Cardiac muscle cell (in vitro differentiated cells and primary cell): ENCODE measurements at places on chromosomes 6 and 20.

- DNase-seq, result peak; percentile 96
These were observed 2.7 kb downstream of the L3MBTL3 start for GRCh38 chr6:130020907-130021629.

GRCh38 chr6:22147921-22148776, 148.7 kb downstream of the PRL start:
- peak; percentile 83 for DNase-seq

GRCh38 chr6:73451223-73452106, 632 bp downstream of the CGAS start:
- DNase-seq, result peak; percentile 22

- no peak for DNase-seq
These were observed 862.7 kb upstream of the FLRT3 start for GRCh38 chr20:15200147-15200565.

DNA sequence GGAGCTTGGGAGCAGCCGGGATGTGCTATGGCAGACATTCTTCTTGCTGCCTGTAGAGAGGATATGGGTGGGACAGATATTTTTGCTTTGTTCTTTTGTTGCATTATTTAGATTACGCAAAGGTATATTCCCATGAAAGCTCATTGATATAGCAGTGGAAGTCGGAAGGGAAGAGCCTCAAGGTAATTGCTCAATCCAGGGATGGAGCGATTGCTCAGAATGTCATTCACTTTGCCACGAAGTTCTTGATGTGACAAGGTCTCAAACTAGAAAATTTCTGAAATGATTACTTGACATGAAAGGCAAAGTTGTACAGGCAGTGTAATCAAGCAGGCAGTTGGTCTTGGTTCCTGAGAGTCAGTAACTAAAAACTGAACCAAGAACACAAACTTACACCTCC, 615.6 kb upstream of the CDH4 start:
- DNase-seq, result no peak

GRCh38 chr6:7675353-7675945, 50.5 kb upstream of the BMP6 start:
- no peak for DNase-seq

GRCh38 chr20:62522748-62523396, 47.1 kb upstream of the GATA5 start:
- DNase-seq, result no peak

GRCh38 chr6:28436404-28436803, 6.9 kb downstream of the ZSCAN23 start:
- DNase-seq, result no peak

- DNase-seq, result peak; percentile 44
These were observed 33.6 kb downstream of the APCDD1L start for GRCh38 chr20:58481481-58482021.

DNA sequence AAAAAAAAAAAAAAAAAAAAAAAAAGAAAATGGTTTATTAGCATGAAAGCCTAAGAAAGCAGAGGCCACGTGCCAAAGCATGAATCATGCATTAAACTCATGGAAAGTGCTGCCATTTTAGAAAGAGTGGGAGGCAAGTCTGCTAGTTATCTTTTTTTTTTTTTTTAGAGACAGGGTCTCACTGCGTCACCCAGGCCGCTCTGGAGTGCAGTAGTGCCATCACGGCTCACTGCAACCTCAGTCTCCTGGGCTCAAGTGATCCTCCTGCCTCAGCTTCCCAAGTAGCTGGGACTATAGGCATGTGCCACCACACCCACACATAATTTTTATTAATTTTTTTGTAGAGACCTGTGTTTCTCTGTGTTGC, 5.2 kb downstream of the VWA7 start:
- peak; percentile 65 for DNase-seq

DNA sequence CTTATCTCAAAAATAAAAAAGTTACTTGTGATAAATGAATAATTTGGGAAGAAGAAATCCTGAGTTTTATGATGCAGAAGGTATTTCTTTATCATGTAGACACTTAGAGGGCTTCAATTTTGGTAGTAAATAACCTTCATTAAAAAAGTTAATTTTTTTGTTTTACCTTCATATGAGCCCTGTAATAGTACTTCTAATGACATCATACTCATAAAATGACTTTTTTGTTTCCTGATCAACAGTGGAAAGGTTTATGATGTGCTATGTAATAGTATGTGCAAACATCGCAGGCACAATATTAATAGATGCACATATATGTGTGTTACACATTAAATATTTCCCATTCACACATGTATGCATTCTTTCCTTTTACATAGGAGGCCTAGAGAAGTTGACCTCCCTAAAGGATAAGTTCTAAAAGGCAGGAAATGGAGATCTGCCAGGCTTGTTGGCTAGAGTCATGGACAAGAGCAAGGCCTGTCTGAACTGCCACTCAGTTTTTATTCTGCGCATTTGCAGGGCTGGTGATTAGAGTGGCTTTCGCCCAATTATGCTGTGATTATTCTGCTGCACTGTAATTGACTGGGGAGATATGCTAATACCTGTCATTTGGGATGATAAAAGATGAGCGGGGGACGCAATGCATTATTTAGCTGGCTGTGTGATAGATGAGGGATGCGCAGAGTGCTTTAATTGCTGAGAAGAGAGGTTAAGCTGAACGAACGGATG, 272.6 kb downstream of the TMEM242 start:
- peak; percentile 50 for DNase-seq

DNA sequence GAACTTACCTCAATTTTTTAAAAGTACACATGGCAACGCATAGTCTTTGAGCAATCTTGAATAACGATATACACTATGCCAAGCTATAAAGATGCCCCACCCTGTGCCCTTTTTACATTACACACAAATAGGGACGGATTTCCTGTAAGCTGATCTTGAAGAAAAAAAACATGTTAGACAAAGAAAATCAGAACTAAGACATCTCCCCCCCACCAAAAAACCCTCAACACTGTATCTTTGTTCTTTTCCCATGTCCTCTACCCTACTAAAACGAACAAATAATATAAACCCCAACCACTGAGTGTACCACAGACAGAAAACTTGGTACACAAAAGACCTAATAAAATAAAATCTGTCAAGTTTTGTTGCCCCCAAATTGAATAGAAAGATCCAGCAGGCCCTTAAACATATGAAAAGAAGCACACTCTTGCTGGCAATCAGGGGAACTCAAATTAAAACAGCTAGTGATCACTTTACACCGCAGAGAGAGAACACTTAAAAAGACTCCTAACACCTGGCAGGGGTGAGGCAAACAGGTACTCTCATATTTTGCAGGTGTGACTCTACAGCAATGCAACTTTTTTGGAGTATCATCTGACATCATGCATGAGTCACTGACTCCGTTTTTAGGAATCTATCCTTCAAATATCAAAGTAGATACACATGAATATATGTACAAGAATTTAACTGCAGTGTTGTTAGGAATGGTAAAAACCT, 29.6 kb downstream of the BACH2 start:
- DNase-seq, result no peak

DNA sequence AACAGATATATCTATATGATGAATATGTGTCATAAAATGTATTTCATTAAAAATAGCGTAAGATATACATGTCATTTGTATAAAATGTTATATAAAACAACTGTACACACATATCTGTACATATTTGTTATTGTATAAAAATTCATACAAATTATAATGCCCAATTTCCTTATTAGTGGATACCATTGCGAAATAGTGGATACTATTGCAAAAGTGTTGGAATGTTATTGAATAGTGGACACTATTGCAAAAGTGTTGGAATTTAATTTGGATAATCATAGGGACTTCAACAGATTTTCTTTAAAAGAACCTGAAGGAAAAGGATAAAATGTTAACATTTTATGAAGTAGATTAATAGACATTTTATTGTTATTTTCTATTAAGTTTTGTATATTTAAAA, 487.4 kb downstream of the HAO1 start:
- DNase-seq, result no peak

- DNase-seq, result no peak
These were observed 49.9 kb downstream of the RIN2 start for GRCh38 chr20:19807946-19808330.

GRCh38 chr20:24449026-24449720, 20.3 kb upstream of the SYNDIG1 start:
- DNase-seq, result no peak

DNA sequence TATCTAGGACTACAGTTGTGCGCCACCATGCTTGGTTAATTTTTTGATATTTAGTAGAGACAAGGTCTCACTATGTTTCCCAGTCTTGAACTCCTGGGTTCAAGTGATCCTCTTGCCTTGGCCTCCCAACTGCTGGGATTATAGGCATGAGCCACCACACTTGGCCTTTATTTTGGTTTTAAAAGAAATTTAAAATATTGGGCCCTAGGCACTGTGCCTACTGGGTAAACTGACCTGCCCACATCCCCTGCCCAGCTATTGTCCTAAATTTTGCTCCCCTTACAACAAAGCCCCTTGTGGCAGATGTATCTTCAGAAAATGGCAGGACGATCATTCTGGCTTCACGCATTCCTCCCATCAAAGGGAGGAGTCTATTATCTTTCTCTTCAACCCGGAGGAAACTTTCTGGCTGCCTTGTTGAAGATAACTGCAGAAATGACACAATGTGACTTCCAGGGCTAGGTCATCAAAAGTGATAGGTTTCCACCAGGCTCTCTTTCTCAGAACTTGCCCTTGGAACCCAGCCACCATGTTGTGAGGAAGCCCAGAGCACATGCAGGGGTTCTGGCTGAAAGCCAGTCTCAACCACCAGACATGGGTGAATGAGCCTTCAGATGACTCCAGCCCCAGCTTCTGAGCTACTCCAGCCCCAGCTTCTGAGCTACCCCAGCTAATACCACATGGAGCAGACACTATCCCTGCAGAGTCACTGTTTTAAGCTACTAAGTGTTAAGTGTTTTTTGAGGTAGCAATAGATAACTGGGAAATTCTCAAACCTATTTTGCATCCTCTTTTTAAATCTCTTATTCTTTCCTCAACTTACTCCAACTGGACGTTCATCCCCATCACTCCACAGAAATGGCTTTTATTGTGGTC, 4.6 kb upstream of the GUCA1B start:
- DNase-seq, result no peak

DNA sequence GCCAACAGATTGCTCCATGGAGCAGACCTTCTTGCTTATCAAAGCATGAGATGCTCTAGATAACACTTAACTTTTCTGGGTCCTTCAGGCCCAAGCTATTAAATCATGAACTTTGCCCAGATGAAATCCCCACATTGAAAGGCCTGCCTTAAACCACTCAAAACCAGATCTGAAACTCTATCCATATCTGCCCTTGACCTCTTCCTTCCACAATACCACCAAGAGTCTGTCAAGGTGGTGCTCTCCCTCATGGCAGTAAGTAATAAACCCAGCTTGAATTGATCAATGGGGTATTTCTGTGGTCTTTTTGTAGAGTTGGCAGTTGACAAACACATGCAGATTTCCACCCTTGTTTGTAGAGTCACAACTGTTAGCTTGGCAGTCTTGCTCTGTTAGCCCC, 135.5 kb downstream of the ISM1 start:
- no peak for DNase-seq

DNA sequence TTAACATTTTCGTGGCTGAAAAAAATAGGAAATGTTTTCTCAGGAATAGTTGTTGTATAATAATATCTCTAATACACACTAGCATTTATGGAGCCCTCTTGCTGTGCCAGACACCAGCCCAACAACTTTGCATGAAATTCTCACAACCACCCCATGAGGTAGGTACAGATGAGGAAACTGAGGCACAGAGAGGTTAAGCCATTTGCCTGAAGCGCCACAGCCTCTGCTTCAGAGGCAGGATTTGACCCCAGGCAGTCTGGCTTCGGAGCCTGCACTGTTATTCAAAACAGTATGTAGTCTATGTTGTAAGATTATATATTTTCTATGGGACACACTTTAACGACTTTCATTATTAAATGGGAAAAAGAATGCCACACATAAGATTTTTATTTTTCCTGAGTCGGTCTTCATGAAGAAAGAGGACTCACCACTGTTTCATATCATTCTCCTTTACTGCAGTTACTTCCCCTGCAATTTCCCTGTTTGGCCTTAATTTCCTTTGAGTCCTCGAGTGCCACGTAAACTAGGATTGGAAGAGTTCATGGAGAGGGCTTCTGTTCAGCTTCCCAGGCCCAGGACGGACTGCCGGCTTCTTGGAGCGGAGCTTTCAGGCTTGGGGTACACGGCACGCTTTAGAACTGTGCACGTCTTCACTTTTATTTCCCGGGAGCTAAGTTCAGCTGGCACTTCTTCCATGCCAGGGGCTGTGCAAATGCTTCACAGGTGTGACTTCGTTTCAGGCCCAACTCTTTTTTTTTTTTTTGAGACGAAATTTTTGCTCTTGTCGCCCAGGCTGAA, 128.0 kb downstream of the BMP7 start:
- no peak for DNase-seq

DNA sequence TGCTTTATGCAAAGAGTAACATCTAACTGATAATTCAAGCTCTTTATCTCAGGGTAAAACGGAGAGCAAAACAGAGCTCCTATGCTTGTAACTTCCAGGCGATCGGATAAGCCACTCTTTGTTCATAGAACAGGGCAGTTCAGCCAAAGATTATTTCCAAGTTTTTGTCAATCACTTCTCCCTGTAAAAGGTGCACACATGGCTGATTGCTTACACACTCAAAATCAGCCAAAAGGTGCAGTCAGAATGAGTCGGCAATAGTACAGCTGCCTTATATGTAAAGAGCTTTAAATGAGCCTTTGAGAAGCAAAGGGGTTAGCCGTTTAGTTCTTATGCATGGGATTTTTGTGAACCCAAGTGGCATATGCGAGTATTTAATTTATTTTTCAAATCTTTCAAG, 449.6 kb upstream of the POU3F2 start:
- no peak for DNase-seq

DNA sequence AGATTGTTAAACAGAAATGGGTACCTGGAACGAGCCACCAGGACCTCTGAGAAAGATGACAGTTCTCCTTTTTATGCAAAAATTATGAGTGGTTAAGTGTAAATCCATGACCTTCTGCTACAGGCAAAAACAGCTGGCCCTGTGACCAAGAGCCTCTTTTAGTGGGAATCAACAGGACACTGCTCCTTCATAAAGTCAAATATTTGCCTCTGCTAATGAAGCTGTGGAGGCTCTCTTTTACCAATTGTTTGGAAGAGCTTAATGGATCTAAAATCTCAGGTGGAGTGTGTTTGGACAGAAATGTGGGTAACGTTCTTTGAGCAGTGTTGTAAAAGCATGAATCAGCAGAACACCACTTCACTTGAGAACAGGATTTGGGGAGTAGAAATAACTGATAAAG, 117.5 kb upstream of the PCSK2 start:
- no peak for DNase-seq

DNA sequence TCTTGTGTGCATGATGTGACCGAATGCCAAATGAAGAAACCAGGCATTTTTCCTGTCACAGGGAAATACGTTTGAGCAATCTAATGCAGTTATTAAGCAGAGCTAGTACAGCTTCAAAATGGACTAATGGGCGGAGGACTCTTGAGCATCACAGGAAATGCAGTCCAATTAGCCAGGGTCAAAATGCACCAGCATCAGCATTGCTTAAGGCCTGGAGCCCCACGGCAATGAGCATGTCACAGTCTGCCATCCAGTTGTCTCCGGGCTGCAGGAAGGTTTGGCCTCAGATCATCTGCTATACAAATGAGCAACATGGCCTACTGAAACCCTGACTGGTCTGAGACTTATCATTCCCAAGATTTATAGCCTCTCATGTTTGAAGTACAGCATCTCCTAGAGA, 652.1 kb upstream of the SLC35B3 start:
- DNase-seq, result no peak

GRCh38 chr6:97656236-97656635, 373.2 kb upstream of the MMS22L start:
- DNase-seq, result no peak
